ENCODE measurements at places on chromosomes 7 and 10. TPM values are rescaled to one million over a fixed set of nuclear protein-coding genes. Genes with fewer than 3 reads are reported as not detected.

DNA sequence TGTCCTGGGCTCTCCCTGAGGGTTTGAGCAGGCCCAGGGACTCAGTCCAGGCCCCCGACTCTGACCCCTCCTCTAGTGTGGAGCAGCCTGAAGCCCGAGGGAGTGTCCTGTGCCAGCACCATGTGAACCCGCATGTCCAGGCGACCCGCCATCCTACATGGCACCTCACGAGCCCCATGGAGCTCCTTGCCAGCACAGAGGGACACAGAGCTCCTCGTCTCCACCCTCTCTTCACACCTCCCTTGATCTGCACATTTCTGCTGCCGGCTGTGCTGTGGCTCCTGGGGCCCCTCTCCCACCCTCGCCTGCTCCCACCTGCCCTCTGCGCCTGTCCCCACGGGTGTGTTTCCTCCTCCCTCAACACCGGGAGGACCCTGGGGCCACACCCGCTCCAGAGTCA lies 103.5 kb downstream of the ADARB2 start:
- DNase-seq: no peak

DNA sequence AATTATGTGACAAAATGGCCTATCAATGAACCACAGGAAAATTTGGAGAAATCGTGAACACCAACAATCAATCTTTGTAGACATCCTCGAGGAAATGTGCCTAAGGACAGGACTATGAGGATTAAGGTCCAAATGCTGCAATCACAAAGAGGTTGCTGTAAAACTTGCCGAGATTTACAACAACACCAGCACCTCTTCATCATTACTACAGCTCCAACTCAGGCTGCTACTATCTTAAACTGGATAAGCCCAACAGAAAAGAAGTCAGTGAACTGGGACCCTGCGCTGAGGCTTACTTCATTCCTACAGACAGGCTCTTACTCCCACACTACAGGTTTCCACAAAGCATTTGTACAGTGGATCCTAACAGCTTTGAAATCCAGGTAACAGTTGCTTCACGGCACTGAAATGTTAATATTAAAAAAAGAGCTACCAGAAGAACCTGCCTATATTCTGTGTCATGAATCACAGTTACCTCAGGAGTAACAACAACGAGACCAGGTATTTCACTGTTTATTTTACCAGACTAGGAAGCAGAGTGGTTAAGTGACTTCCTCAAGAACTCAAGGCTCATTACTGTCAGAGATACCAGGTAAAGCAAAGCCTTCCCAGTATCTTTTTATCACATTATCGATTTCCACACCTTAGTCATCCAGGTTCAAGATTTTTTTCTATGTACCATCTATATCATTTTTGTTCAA lies 23.9 kb downstream of the CACUL1 start:
- DNase-seq: no peak

GRCh38 chr10:86486856-86487255 lies 34.7 kb downstream of the WAPL start:
- no peak for DNase-seq

DNA sequence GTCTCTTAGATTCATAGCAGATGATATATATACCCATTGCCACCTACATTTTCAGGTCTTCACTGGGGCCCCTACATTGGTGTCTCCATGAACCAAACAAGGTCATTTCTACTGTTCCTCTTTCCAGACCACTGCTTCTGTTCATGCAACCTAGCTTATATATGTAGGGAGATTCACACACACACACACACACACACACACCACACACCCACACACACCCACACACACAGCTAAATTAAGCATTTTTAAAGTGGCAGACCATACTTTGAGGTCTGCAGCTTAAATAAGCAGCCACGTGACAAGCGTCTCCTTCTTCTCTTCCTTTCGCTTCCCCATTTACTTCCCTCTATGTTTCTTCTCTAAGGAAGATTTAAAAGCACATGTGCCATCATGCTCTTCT lies 70.0 kb upstream of the CC2D2B start:
- DNase-seq: no peak

DNA sequence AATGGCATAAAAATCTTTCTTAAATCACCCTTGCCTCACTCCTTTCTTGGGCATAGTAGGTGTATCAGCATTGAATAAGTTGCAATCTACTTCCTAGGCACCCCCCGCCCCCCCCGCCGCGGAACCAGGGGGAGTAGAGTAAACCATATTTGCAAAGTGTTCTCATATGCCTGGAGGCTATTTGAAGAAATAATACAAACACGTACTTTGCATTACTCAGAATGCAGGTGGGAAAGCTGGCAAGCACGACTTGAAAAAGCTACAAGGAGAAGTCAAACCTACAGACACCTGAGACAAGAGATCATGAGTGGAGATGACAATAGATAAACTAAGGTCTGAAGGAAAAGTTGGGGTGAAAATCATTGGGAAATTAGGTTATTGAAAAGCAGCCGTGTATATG lies 65.6 kb downstream of the POM121L12 start:
- DNase-seq: no peak

DNA sequence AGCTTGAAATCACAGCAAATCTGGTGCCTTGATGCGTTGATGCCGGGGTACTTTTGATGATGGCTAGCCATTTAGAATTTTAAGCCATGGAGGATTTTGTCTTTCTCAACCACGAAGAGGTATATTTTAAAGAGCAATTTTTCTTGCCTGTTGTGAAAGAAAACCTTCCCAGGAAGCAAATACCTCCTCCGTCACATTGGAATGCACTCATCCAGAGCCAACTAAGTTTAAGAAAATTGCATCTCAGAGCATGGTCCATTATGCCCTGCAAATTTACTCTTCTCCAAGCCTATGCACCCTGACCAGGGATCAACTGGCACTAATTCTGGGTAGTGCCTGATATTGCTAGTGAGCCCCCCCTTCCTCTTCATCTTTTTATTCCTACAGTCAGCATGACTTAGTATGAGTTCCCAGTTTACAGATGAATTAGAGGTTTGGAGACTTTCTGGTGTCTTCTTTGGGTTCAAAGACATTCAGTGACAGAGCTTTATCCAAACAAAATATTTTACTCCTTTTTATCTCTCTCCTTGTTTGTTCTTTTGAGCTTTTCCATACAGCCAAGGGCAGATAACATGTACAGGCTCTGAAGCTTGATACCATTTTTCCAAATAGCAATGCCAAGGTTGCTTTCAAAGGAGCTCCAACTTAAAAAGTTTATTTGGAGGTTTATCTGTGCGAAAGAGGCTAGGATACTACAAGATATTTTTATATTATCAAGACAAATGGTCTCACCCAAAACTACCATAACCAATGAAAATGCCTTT lies 56.6 kb upstream of the ANK3 start:
- DNase-seq: no peak

- no peak for DNase-seq
Measured at GRCh38 chr10:49484486-49485235, 54.3 kb downstream of the ERCC6 start.

- DNase-seq: no peak
Measured at GRCh38 chr7:51517187-51517586, 200.6 kb upstream of the COBL start.

- no peak for DNase-seq
Measured at GRCh38 chr7:37558320-37559096, 109.8 kb upstream of the ELMO1 start.

DNA sequence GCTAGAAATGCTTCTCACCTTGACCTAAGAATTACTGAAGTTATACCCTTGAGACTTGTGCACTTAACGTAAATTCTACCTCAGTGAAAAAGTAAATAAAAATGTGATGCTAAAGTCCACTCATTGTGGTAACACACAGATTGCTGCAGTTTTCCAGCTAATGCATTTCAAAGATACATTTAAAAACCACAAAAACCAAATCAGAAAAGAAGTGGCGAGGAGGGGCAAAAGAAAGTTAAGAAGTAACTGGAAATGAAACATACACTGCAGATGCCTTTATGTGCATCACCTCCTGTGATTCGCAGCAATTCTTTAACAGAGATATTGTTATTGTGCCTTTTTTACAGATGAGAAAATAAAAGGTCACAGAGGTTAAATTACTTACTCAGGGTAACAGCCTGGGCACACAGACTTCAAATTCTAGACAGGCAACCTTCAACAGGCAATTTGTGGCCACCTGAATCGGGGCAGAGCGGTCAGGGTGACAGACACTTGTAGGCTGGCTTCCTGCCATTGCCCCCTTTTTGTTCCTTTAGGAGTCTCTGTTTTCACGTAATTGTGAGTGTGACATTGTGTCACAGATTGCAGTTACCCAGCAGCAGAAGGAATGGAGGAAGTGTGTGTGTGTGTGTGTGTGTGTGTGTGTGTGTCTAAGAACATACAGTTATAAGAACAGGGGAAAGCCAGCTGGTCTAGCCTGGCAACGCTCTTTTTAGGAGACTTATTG lies 1.9 kb downstream of the WIPF3 start:
- no peak for DNase-seq

DNA sequence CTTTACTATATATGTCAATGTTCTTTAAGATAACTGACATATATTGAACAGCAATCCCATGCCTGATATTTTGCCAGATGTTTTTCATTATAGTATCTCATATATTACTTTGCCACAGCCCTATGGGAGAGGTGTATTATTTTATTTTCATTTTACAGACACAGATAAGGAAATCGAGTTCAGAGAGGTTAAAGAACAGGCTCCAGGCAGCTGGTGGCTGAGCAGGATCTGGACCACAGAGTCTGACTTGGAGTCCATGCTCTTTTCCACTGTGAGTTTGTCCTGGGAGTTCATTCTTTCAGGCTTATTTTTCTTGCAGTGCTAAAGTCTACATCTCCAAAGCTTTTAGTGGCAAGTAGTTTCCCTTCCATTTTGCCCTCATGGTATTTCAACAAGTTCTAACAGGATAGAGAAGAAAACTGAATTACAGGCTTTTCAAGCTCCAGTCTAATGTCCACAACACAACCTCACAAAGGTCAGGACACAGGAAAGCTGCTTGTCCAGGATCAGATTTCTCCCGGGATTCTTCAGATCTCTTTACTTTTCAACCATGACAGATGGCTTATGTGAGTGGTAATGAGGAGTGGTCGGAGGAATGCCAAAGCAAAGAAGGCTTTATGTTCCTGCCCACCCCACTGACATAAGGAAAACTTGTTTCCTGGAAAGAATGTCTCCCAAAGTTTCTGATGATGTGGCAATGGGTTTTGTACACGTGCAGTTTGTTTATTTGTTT lies 13.1 kb upstream of the SLC35B4 start:
- DNase-seq: no peak

The TLX1 gene
- total RNA-seq: not detected

The HABP2 gene
- not detected for total RNA-seq

The DYNC1I1 gene
- not detected for total RNA-seq

The PTF1A gene
- total RNA-seq: not detected

All from CD4-positive, alpha-beta T cell (primary cell).